ENCODE measurements at places on chromosomes 11 and 22.

DNA sequence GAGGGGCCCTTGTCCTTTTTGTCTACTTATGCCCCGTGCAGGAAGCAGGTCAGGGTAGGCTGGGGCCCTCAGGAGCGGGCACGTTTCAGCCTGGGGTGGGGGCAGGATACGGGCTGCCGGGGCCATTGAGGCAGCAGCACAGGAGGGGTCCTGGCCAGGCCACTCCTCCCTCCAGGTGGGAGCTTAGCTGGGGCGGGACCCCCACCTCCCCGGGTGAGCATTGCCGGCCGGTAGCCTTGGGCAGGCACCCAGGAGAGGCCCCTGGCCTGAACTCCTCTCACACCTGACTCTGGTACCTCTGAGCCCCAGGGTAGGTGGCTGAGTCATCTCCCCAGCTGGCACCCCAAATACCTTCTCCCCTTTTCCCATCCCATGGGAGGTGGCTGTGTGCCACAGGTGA, 5.0 kb upstream of the MUC6 start:
- no peak for DNase-seq

DNA sequence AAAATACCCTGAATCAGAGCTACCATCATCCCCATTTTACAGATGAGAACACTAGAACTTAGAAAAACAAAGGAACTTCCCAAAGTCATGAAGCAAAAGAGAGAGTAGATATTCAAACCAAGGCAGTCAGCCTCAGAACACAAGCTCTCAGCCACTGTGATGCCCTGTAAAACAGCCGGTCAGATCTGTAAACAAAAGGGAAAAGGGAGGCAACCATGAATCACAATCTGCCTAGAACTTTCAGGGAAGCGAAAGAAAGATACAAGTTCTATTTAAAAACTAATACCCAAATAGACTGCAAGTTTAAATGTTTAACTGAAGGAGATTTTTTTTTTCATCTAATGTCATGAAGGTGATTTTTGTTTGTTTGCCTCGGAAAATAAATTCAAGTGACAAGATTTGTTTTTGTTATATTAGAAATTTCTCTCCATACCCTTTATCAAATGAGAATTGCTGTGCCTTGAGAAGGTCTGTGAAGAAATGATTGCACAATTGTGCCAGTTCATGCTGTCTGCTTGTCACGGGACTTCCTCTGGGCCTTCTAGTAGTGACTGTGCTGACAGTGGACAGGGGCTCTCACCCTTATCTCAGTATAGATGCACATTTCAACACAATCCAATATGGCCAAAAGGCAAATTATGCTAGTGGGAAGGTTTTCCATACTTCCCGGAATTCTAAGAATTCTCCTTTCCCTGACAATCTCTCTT, 11.7 kb downstream of the SAA1 start:
- DNase-seq: no peak

- DNase-seq: no peak
Observed at GRCh38 chr11:117489999-117490679, 162.5 kb downstream of the CEP164 start.

GRCh38 chr11:58805065-58805464, 39.4 kb downstream of the GLYATL2 start:
- DNase-seq: no peak

DNA sequence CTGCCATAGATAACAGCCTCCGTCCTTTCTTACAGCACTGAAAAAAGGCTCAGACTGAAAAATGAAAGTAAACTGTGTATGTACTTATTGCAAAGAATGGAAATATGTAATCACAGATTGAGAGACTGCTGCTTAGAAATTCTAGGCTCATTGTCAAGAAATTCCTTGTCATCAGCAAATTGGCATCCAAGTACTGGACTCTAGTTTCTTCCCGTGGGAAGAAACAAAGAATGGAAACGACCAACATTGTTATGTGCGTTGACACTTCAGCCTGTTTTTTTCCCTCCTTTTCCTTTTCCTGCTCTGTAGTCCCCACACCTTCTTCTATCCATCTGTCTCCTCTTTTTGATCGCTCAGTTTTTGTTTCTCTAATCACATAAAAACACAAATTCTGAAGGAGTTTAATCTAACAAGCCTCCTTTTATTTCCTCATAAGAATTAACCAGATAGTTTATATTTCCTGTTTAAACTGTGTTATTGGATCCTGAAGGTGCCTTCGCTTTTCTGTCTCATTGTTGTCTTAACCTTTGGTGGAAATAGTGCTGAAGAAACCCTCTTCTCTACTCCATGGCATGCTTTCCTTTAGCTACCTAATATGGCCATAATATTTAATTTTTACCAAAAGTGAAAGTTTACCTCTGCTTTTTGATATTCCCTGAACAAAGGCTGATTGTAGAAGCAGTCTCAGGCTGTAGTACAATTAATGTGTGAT, 20.0 kb upstream of the CASP12 start:
- no peak for DNase-seq

DNA sequence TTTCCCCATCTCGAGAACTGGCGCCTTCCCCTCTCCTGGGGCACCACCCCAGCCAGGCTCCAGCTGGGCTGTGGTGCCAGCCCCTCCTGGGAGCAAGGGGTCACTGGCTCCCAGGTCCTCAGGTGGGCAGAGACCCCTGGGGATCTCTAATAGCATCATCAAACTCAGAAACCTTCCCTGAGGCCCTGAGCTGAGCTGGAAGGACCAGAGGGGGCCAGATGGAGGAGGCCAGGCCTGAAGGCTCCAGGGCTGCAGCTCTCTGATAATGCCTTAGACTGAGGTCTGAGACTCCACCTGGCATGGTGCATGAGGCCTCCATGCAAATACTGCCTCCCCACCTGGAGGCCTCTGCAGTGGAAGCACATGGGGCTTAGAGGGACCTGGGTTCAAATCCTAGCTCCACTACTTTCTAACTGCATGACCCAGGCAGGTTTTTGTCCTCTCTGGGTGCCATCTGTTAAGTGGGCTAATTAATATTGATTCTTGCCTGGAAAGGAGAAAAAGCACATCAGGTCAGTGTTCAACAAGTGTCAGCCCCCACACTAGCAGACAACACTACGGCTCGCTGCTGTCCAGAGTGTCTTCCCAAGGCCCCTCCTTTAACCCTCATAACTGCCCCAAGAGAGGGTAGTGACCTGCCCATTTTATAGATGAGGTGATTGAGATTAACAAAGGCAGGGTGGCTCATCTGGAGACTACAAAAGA, 1.5 kb downstream of the MAPK8IP1 start:
- DNase-seq: no peak

DNA sequence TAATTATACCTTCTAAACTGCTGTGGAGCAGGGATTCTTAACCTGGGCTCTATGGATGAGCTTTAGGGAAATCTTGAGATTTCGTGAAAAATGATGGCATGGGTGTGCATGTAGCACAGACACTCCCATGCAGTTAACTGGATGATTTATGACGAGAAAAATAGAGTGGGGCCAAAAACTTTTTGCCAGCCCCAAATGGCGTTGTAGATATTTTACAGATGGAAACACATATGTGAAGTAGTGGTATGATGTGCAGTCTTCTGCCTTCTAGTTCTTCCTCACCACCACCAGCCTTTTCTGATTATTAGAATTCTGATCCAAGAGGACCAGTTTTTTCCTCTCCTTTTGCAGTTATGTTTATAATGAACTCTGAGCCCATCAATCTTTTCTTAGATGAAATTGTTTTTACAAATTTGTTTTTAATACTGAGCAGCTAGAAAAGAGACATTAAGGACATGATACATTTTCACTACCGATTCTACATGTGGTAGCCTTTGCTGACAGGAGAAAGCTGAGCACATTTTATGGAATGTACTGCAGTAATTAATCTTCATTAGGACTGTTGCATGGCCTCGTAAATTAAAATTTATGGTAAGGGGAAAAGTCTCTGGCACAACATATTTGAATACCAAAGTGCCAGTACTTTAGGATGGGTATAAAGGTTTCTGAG, 261.4 kb downstream of the DDX10 start:
- no peak for DNase-seq

- DNase-seq: no peak
Observed at GRCh38 chr11:57597461-57597915, at the start of gene SERPING1. Gene SERPING1, plus strand, starts transcription at chr11:57597685. Its CDS starts 586 bp downstream, at chr11:57598271.

DNA sequence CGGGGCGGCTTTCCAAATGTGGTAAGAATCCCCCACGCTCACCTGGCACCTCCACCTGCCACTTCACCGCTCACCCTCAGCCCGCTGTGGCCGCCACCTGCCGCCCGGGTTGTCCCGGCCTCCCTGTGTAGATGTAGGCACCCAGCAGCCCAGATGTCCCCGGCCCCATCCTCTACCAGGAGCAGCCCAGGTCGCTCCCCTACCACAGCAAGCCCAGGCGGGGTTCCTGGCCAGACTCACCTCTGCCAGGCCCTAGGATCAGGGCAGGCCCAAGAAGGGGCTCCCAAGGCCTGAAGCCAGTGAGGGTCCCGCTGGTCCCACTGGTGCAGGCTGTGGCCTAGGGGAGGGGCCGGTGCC, 27.4 kb downstream of the MOB2 start:
- DNase-seq: no peak

DNA sequence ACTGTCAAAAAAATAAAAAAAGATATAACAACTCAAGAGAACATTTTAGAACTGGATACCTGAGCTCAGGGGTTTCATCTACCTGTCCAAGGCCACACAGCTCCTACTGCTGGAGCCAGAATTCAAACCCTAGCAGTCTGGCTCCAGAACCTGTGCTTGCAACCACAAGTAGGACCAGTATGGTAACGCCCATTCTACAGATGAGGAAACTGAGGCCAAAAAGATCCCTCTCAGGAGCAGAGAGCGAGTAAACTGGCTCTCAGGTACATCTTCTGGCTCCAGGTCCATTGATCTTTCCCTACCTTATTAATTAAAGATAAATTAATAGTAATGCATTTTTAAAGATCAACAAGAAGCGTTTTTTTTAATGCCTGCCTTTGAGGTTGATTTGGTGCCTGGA, 19.2 kb downstream of the P2RX3 start:
- no peak for DNase-seq
